ENCODE measurements at places on chromosomes 4 and X.

- DNase-seq: no peak
Measured at GRCh38 chr4:165740911-165741310, 132.1 kb upstream of the TLL1 start.

GRCh38 chr4:105293360-105293759 lies 146.7 kb downstream of the TET2 start:
- DNase-seq: no peak

GRCh38 chrX:20300822-20301221 lies 34.1 kb upstream of the RPS6KA3 start:
- no peak for DNase-seq

- no peak for DNase-seq
Measured at GRCh38 chr4:110704748-110705439, 82.0 kb upstream of the PITX2 start.

- DNase-seq: no peak
Measured at GRCh38 chrX:152991123-152991522, 2.8 kb downstream of the PNMA5 start.

DNA sequence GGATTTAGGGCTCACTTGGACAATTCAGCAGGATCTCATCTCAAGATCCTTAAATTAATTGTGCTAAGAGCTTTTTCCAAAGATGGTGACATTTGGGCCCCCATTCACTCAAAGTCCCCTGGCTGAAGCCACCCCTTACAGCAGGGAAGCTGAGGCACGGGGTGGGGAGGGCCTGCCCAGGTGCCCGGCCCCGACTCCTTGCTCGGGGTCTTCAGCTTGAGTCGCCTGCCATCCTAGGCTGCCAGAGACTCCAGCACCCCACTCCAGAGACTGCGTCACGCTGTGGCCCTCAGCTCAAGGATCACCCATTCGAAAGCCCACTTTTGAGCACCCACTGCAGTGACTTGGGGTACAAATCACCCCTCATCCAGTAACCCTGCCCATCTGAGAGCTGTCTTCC lies 39.2 kb upstream of the GPR78 start:
- no peak for DNase-seq

DNA sequence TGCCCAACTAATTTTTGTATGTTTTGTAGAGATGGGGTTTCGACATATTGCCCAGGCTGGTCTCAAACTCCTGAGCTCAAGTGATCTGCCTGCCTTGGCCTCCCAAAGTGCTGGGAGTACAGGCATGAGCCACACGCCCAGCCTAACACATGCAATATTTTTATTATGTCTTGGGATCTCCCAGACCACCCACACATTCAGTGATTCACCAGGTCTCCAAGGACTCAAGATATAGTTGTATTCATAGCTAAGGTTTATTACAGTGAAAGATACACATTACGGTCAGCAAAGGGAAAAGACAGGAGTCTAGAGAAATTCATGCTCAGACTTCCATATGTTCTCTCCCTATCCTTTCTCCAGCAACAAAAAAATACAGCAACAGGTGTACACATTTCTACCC lies 25.5 kb upstream of the FAM120C start:
- DNase-seq: no peak

DNA sequence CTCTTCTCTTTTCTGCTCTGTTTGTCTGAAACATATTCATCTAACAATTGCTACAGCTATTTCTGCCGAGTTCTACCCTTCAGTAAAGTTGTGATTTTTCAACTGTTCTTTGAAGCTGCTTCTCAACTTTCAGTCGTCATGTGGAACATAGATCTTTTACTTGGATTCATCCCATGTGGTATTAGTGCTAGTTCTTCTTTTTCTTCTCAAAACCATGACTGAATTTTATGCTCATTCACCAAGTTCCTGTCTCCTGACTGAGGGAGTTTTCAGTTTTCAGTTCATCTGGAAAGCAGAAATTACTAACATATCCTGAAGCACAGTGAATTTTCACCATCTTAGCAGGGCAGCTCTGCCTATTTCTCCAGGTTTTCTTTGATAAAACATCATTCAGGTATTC lies 12.1 kb downstream of the ACSL4 start:
- no peak for DNase-seq

DNA sequence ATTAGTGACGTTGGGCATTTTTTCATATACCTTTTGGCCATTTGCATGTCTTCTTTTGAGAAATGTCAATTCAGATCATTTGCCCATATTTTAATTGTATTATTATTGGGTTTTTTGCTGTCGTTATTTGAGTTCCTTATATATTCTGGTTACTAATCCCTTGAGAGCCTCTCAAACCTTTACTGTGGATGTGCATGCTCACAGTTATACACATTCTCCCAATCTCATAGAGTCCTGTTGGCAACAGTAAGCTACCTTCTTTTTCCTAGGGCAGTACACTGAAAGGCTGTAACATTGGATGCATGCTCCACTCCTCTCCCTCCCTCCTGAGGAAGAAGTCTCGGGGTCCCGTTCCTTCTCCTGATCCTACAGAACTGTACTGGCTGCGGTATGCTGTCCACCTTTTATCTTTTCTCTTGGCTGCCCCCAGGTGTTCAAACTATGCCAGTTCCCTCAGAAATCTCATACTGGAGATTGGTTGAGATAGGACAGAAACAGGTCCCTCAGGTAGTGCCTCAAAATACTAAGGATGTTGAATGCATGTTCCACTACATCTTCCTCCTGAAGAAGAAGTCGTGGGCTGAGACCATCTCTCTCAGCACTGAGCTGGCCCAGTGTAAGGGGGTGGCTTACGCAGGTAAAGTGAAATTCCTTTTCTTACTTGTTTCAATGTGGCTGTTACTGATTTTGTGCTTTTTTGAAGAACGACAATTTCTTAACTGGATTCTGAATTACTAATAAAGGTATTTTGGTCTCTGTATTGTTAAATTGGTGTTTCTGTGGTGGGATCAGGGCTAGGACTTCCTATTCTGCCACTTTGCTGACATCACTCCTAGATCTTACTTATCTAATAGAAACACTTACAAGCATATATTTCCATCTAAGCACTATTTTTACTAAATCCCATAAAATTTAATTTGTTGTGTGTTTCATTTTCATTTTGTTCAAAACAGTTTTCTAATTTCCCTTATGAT lies 145.4 kb upstream of the HUWE1 start:
- DNase-seq: peak; percentile 21

GRCh38 chr4:147201016-147201415 lies 255.4 kb upstream of the TTC29 start:
- DNase-seq: no peak

- no peak for DNase-seq
Measured at GRCh38 chr4:103026868-103027267, 7.4 kb upstream of the SLC9B1 start.

DNA sequence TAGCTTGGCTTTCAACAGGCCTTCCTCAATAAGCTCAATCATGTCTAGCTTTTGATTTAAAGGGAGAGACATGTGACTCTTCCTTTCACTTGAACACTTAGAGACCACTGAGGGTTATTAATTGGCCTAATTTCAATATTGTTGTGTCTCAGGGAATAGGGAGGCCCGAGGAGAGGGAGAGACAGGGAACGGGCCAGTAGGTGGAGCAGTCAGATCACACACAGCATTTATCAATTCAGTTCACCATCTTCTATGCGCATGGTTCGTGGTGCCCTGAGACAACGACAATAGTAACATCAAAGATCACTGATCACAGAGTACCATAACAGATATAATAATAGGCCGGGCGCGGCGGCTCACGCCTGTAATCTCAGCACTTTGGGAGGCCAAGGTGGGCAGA lies 17.8 kb downstream of the ZNF81 start:
- peak; percentile 2 for DNase-seq

DNA sequence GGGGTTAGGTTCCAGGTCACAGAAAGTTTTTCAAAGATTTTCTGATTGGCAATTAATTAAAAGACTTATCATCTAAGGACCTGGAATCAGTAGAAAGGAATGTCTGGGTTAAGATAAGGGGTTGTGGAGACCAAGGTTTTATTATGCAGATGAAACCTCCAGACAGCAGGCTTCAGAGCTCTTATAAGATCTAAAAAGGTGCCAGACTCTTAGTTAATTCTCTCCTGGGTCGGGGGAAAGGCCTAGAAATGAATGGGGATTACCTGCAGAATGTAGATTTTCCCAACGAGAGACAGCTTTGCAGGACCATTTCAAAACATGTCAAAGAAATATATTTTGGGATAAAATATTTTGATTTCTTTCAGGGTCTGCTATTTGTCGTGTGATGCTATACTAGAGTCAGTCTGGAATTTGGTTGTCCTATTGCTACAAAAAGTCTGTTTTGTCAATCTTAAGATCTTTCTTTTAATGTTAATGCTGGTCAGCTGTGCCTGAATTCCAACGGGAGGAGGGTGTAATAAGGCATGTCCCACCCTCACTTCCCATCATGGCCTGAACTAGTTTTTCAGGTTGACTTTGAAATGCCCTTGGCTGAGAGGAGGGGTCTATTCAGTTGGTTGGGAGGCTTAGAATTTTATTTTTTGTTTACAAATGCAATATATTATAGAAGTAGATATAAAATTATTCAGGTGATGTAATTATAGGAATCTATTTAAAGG lies 15.8 kb downstream of the EGF start:
- DNase-seq: no peak

DNA sequence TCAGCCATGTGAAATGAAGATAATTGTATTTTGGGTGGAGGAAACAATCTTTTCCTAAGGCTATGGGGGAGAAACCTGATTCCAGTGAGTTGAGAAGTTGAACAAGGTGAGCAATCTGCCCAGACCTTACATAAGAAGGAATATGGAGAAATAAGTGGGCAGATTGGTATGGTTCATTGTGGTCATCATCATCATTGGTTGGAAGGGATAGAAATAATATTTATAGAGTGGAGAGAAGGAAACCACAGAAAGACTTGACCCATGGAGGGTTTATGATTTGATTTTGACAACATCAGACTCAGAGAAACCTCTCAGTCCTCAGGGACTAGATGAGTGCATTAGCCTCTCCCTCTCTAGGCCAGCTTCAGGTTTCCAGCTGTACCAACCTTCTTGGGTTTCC lies 177.9 kb upstream of the NEIL3 start:
- no peak for DNase-seq
